ENCODE measurements at places on chromosomes 5 and 9.
A peak's percentile ranks its signal among the peaks of the same experiment; 100 is the strongest.

GRCh38 chr9:99169086-99169485 is 52.7 kb downstream of the ALG2 start:
- no peak for DNase-seq

DNA sequence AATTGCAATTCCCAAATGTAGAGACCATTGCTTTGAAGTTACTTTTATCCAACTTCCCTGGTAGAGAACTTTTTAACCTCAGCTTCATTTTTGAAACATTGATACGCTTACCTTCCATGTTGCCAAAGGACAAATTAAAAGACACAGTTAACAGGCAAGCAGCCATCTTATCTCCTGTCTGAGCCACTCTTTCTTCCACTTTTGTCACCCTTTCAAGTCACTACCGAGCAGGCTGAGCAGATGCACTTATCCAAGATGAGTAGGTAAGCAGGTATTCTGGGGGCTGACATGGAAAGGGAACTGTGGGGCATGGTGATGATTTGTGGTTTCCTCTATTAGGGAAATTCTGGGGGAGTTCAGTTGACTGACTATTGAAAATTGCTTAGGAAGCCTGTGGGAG is 66.7 kb downstream of the DOCK2 start:
- no peak for DNase-seq

GRCh38 chr5:41793141-41793770 is 77.0 kb downstream of the OXCT1 start:
- peak; percentile 81 for DNase-seq

GRCh38 chr5:2515180-2515764 is 236.2 kb downstream of the IRX2 start:
- no peak for DNase-seq

GRCh38 chr9:127535834-127536233 is 76.2 kb upstream of the STXBP1 start:
- DNase-seq = peak; percentile 37

DNA sequence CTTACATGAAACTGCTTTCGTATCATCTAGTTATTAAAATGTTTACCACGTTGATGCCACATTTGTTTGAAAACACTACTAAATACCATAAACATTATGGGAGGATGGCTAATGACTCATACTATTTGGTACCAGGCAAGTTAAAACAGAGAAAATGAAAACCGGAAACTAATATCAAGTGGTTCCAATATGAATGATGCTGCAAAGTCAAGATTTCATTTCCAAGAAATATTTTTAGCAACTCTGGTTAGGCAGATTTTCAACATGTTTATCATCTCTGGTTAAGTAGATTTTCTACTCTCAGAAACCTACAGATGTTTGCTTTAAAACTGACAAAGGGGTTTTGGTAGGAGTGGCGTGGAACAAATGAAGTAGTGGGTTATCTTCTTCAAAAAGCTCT is 4.9 kb upstream of the F2R start:
- peak; percentile 94 for DNase-seq

- no peak for DNase-seq
These were observed 14.3 kb downstream of the DIPK1B start for GRCh38 chr9:136726631-136727191.

- DNase-seq = peak; percentile 94
These were observed 532.2 kb downstream of the ACTL7B start for GRCh38 chr9:108323615-108324014.

DNA sequence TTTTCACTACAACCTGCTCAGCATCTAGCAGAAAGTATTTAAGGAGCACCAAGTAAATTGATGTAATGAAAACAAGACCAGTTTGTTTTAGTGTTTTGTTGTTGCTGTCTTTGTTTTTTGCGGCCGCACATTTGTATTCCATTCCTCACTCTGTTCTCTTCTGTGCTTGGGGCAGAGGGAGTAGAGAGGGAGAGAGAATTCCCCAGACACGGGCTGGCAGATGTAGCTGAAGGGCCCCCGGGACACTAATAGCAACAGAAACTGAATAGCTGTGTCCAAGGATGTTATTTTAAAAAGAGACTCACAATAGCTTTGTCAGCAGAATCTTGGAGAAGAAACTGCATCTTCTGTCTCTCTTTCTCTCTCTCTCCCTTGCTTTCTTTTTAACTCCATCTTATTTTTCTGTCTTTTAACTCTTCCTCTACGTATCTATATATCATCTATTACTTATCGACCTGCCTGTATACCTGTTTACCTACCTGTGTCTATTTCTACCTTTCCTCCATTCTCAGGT is 145.3 kb downstream of the PAPPA start:
- DNase-seq = no peak

DNA sequence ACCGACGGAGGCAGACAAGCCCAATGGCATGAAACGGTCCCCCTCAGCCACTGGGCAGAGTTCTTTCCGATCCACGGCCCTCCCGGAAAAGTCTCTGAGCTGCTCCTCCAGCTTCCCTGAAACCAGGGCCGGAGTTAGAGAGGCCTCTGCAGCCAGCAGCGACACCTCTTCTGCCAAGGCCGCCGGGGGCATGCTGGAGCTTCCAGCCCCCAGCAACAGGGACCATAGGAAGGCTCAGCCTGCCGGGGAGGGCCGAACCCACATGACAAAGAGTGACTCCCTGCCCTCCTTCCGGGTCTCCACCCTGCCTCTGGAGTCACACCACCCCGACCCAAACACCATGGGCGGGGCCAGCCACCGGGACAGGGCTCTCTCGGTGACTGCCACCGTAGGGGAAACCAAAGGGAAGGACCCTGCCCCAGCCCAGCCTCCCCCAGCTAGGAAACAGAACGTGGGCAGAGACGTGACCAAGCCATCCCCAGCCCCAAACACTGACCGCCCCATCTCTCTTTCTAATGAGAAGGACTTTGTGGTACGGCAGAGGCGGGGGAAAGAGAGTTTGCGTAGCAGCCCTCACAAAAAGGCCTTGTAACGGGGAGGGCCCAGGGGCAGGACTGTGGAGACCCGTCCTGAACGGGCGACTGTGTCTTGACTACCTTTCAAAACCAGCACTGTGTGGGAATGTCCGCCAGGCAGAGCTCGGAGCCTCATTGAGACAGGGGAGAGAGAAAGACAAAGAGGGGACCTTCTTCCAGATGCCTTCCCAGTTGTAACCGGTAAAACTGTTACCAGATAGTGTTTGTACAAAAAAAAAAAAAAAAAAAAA is 29.9 kb downstream of the CD180 start:
- no peak for DNase-seq

DNA sequence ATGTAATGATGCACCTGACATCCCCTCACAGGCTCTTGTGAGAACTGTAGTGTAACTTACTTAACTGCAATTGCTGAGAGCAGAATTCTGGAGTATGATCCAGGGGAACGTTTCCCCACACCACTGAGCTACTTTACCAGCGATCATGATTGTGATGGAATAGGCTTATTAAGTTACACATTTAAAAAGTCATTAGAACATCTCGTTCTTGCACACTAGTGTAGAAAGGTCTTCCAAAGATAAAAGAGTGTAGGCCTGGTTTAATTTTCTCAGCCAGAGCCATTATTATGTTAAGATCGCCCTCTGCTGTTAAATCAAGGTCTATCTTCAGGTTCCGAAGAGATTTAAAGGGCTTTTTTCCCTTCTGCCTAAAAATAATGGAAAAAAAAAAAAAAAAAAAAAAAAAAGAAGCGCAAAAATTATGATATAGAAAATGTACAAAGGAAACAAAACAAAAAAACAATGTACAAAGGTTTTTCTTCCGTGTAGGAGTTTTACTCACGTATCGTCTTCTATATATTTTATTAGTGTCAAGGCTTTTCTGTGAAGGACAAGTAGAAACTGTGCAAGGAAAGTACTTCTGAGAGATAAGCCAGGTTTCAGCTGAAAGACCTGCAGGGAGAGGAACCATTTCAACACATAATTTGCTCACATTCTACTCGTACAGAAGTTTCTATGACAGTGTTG is 18.6 kb upstream of the MOB3B start:
- DNase-seq = peak; percentile 52

DNA sequence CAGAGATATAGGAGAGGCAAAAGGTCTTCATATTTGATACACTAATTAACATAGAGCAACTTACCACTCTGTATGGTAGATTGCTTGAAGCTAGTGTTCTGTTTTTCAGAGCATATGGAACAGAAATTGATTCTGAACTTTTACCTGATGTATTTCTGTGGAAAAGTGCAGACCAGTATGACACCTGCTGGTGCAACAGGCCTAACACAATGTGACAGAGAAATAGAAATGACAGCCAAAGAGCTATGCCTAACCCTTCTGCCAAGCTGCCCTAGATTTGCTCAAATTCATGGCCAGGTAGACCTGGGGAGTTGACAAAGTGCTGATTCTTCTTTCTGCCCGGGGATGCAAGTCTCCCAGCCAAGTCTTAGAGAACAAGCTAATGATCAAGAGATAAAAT is 65.4 kb upstream of the RNF180 start:
- no peak for DNase-seq

- no peak for DNase-seq
These were observed 289.1 kb downstream of the AOPEP start for GRCh38 chr9:95015569-95015968.

- peak; percentile 31 for DNase-seq
These were observed 295.7 kb upstream of the PANK3 start for GRCh38 chr5:168874713-168875380.

- DNase-seq = no peak
These were observed 73.5 kb downstream of the TRIM36 start for GRCh38 chr5:115096034-115096769.

GRCh38 chr5:17056141-17056631 is 120.1 kb upstream of the MYO10 start:
- DNase-seq = peak; percentile 73

DNA sequence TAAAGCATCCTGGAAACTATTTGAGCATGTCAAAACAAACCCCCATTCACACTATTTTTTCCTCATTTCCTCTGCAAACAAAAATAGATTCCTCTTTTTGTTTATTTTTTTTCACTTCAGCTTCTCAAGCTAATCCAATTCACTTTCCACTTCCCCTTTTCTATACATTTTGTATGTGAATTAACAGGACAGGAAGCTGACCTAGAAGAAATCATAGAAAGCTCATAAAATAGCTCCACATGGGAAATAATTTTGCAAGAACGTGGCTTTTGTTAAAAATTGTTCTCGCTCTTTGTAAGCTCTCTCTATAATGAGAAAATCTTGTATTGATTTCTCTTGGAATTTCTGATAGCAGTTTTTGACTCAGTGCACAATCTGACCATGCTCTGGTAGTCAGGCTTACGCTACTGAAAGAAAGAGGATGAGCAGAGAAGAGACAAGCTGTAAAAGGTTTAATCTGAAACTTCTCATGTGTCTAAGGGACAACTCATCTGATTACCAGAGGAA is 215.8 kb downstream of the ADAMTS12 start:
- DNase-seq = no peak

GRCh38 chr5:159061179-159061796 is 38.4 kb downstream of the EBF1 start:
- DNase-seq = peak; percentile 43

DNA sequence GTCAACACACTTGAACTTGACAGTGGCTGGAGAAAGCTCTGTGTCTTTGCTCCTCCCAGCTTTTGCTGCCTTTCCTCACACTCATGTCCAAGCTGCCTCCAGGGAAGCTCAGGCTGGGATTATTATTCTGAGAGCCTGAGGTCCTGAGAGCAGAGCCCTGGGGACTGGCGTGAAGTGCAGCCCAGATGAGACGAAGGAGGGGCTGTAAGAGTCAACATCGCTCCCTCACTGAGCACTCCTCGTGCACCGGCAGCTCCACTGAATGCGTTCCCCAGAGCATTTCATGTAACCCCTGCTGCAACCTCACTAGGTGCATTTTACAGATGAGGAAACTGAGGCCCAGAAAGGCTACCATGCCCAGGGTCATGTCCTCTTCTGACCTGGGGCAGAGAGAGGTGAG is 63.5 kb upstream of the PHYKPL start:
- DNase-seq = no peak

DNA sequence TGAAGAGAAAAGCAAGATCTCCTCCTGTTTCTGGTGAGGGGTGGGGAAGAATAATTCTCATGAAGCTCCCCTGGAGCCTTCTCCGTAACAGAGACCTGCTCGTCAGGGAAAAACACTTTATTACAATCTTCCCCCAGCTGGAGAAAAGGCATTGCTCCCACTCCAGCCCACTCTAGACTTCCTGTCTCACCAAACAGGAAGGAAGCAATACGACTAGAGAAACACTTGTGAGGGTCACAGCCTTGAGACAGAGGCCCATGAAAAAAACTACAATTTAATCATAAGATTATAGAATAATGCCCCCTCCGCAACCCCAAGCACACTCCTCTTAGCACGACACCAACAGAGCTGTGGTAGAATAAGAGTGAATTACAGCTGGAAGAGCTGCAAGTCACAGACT is 197.2 kb upstream of the S1PR3 start:
- no peak for DNase-seq

GRCh38 chr9:85897848-85898247 is 43.1 kb upstream of the NAA35 start:
- no peak for DNase-seq

- no peak for DNase-seq
These were observed 44.3 kb downstream of the TNFSF15 start for GRCh38 chr9:114761523-114761922.

DNA sequence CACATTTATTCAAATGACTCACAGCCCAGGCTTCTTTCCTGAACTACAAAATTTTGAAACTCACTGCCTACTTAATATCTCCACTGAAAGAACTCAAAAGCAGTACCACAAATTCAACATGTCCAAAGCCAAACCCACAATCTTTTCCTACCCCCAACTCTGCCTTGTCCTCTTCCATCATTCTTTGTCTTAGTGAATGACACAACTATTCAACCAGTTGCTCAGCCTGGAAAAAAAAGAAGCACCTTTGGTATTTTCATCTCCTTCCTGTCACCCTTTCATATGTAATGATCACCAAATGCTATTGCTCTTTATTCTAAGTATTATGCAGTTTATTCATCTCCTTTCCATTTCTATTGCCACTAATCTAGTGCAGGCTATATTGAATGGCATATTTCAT is 216.3 kb downstream of the TMEM232 start:
- no peak for DNase-seq

GRCh38 chr5:2983583-2984300 is 232.3 kb upstream of the IRX2 start:
- DNase-seq = no peak

DNA sequence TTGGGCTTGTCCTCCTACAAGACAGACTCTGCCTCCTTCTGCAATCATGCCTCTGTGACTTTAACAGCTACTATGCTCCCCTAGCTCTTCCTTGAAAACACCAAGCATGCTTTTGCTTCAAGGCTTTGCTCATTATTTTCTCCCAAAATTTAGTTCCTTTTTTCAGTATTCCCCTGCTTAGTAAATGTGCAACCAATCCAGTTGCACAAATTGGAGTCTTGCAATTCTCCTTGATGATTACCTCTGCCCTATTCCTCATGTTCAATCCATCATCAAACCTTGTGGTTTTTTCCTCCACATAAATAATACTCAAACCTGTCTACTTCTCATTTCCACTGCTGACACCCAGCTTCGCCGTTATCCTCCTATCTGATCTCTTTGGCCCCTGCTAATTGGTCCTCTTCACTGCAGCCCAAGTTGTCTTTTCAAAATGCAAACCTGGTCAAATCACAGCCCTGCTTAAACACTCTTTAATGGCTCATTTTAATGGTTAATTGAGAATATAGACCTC is 296.3 kb downstream of the CWC27 start:
- DNase-seq = no peak

DNA sequence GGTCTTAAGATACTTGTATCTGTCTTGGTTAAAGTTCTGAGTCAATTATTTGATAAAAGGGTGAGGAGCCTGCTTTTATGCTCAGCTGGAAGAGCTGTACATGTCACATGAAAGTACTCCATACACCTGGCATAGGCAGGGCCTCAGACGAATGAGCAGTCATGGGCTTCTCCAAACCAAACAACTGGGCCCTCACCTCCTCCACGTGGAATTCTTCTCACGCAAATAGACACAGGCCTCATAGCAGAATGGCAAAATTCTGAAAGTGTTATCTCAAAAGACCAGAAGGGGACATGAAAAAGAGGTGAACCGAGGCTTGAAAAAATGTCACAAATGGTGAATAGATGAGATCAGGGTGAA is 48.6 kb downstream of the FAM240B start:
- no peak for DNase-seq

All from bronchial epithelial cell (primary cell).